ENCODE measurements at places on chromosomes 3 and 15. TPM values are rescaled to one million over a fixed set of nuclear protein-coding genes. Genes with fewer than 3 reads are reported as not detected.

The KCNAB1 gene
- total RNA-seq = not detected

DNA sequence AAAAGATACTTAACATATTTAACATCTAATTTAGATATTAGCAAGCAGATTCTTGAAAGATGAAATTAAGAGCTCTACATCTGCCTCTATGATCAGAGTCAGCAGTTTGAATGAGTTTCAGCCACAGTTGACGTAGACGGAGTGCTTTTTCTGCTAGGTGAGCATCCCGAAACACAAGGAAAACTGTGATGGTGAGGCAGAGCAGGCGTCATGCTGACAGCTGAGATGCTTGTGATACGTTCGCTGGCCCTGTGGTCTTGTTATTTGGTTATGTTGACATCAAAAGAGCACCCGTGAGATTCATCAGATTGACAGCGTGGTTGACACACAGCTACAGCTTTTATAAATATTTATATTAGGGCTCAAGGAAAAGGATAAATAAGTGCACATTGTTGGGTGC, 19.6 kb upstream of the GOLGA8B start:
- no peak for DNase-seq

The FRMD5 gene
- not detected for total RNA-seq

The FBXL2 gene
- not detected for total RNA-seq

Measured in CD8-positive, alpha-beta T cell (primary cell).